Stimulated activated CD8-positive, alpha-beta memory T cell treated with anti-CD3 and anti-CD28 coated beads, Interleukin-12 subunit alpha, Interleukin-12 subunit beta, amount 100 ng/mL, for 4 hours (primary cell): ENCODE measurements at places on chromosomes 11 and 22.

GRCh38 chr22:19307872-19308271 lies 16.4 kb upstream of the CLTCL1 start:
- no peak for DNase-seq

GRCh38 chr11:113338730-113339129 lies 24.3 kb downstream of the TTC12 start:
- no peak for DNase-seq

DNA sequence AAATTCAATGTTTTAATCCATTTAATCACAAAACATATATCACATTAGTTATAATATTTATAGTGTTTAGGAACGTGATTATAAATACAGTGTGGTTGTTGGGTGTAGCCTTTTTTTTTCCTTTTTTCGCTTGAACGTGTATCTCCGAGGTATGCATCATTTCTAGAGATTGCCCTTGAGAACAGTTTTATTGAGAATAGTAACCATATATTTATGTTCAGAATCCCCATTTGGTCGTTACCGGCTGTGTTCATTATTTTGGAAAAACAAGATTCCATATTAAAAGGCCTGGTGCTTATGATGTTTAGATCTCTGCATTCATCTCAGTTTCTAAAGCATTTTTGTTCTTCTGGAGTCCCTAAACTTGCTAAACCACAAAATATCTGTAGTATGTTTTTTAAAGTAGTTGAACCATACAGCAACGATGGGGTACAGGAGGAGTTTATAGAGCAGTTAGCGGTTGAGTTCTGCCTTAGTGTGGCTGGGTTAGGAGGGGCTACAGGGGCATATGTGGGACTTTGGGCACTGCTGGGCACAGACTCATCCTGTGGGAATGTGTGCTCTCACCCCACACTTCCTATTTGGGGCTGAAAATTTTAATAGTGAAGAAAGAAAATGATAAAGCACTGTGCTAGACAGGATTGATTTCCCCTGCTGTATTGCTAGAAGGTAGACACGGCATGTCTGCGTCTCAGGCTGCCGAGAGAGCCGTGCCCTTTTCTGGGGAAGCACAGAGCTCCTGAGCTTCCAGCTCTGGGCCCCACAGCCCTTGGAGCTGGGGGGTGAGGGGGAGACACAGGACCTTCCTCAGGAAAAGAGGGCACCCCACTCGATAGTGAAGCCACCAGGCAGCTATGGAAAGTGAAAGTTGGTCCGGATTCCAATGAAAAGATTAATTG lies 81.5 kb upstream of the PPARA start:
- DNase-seq = no peak

- no peak for DNase-seq
Measured at GRCh38 chr11:106077609-106078455, at the start of gene AASDHPPT. TSS of gene AASDHPPT (plus strand) at chr11:106077662. CDS start at chr11:106077711, 49 bp downstream.

GRCh38 chr11:23097891-23098290 lies 237.6 kb upstream of the CCDC179 start:
- no peak for DNase-seq

GRCh38 chr22:24321999-24322398 lies 51.4 kb downstream of the SPECC1L start:
- DNase-seq = no peak

GRCh38 chr22:31103899-31104694 lies 3.3 kb downstream of the SELENOM start:
- no peak for DNase-seq

- no peak for DNase-seq
Measured at GRCh38 chr11:128058580-128059208, 528.7 kb downstream of the ETS1 start.

- no peak for DNase-seq
Measured at GRCh38 chr11:16512899-16513241, 156.5 kb upstream of the SOX6 start.

DNA sequence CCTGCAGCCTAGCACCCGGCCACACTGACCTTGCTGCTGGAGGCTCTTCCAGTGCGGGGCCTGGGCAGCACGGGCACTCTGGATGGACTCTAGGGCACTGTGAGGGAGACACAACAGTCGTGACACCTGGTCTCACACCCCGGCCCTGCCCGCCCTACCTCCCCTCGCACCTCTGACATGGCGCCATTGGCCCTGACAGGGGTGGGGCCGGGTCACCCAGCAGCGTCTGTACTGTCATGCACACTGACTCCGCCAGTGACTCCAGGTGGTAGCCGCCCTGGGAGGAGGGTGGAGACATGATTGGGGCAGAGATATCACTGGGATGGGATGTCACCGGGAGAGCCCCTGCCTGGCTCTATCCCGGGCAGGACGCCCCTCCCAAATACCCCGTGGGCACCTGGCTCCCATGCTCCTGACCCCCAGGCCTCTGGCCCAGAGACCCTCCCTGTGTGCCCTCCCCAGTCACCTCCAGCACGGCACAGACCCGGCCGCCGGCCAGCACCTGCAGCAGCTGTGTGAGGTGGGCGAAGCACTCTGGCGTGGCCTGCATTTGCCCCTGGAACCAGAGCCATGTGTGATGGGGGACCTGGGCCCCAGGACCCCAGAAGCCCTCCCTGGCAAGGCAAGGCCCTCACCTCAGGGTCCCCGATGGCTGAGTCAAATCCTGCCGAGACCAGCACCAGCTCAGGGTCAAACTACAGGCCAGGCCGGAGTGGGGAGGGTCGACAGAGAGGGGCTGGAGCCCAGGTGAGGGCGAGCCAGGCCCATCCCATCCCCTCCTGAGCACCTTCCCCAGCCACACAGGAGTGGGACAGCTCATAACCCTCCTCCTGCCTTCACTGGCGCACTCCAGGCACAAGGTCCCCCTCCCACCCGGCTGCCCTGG lies 2.6 kb downstream of the HDAC10 start:
- no peak for DNase-seq

- no peak for DNase-seq
Measured at GRCh38 chr11:86442420-86442819, 67.7 kb downstream of the CCDC81 start.

DNA sequence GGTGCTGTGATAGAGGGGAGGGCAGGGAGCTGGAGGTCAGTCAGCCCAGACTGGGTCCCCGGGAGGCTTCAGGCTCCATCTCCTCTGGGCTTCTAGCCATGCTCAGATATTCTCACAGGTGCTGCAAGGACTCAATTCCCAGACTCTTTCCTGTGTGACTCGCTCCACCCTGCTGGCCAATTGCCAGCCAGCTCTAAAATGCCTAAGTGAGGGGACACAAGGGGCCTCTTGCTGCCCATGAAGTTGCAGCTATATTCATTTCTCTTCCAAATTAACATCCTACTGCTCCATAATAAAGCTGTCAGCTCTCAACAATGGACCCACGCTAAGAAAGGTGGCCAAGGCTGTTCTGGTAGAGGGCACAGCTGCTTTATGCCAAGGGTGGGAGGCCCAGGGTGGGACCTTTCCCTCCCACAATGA lies 101.5 kb downstream of the PLEKHA7 start:
- DNase-seq = no peak

GRCh38 chr11:33692541-33692940 lies 8.1 kb downstream of the C11orf91 start:
- DNase-seq = no peak

DNA sequence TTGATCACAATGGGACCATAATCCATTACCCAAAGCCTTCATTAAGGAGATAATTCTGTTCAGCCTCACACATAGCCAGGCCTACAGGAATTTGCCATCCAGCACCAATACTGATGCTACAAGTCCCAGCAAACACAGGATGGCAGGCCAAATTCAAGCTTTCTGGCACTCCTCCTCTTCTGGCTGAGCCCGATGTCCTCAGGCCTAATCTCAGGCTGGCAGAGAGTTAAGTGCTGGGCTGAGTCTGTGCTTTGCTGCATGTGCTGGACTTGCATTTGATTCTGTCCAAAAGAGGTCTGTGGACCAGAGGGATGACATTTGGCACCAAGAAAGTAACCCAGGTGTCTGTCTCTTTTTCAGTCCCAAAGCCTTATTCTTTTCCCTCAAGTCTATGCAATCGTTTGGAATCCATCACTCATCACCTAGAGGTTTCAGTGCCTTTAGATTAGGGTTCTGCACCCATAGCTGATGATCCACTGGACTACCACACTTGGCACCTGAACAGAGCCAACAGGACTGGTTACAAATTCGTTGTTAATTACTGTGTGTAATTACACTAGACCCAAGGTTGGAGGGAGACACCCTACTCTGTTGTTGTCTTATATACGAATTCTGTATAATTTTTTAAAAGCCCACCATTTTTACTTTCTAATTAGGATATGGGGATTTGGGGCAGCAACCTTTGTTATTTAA lies 19.4 kb upstream of the LIN7C start:
- DNase-seq = no peak

DNA sequence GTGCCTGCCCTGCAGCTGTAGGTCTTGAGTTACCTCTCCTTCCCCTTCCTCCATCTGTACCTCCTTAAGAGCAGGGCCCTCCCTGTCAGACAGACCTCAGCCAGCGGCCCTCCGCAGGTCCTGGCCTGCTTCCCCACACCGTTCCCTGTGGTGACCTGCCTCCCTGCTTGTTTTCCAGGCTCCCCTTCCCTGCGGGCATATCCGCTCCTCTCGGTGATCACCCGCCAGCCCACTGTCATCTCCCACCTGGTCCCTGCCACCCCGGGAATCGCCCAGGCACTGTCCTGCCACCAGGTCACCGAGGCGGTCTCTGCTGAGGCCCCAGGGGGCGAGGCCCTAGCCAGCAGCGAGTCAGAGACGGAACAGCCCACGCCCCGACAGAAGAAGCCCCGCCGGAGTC lies 60.9 kb downstream of the BARX2 start:
- no peak for DNase-seq

GRCh38 chr11:120814531-120815318 lies 209.2 kb upstream of the TBCEL start:
- DNase-seq = no peak

DNA sequence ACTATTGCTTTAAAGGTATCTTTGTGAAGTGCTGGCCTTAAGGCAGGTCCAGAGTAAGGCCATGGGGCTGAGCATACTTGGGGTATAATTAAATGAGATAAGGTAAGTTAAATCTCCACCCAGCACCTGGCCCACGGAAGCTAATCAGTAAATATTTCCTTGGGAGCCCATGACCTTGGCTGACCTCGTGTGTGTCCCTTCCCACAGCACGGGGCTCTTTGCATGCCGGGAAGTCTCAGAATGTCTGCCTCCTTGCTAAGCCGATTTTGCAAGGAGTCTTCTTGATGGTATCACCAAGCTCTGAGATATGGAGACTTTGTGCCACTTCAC lies 46.5 kb downstream of the ADM start:
- no peak for DNase-seq

DNA sequence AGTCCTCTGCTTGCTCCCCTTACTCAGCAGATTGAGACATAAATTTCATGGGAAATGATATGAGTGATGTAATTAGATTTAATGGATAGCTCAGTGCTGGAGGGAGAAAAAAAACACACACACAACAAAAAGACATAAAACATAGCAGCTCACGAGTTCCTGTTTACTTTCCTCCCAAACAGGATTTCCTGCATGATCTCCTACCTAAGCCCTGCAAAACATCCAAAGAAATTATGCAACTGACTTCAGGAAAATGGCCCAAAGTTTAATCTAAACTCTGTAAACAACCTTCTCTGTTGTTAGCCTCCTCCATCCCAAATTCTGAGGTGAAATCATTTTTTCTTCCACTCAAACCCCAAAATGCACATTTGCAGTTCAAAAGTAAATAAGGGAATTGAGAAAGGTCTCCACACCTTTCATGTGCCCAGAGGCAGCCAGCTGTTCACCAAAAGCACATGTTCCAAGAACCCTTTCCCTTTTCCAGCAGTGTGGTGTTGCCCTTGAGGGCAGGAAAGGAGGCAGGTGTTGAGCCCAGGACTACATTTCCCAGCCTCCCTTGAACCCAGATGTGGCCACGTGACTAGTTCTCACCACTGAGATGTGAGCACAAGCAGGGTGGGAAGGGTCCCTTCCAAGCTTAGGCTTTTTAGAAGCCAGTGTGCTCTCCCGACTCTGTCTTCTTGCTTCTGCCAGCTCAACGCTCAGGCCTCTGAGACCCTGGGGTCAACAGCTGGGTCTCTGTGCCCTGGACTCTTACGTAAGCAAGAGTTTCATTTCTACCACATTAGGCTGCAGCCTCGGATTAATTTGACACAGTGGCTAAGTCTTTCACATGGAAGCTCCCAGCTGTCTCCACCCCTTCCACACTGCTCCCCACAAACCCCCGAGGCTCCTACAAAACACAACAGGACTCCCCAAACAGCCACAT lies 301.2 kb downstream of the CTTN start:
- DNase-seq = no peak

DNA sequence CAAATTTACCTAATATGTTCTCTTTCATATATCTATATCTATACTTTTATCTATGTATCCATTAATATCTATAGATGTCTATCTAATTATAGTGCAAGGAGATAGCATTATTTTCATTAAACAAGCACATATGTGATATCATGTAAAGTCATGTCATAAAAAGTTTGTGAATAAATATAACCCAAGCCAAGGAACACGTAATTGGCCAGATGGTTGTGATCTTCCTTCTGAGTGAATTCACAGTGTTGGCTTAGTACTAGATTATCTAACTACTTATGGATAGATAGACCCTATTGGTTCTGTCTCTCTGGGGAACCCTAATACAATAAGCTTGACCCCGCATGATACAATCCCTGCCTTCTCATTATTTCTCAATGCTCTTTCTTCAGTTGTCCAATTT lies 484.4 kb downstream of the LRRC4C start:
- DNase-seq = no peak

DNA sequence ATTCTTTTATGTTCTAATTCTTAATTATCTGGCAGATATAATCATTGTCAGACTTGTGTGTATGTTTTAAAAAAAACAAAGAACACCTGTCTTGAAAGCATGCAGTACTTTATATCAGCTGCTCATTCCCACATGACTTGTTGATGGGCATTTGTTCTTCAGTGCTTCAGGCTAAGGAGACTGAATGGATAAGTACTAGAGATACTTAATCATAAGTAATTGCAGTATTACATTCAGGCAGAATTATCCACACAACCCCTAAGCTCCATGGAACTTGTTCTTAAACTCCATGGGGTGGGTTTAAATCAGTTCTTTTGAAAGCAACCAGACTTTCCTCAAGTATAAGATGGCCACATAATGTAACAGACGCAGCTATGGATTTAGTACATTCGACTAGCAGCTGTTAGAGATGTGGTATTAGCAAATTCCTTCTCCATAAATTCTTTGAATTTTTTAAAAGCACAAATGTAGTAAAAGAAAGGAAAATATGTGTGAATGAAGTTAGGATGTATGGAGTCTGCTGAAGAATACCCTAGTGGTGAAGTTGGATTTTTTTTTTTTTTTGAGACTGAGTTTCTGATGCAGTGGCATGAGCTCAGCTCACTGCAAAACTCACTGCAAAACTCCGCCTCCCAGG lies 3.0 kb downstream of the JAM3 start:
- no peak for DNase-seq

- no peak for DNase-seq
Measured at GRCh38 chr11:16301462-16301861, 54.9 kb downstream of the SOX6 start.

GRCh38 chr22:20176421-20177085 lies 25.7 kb upstream of the CCDC188 start:
- DNase-seq = no peak

DNA sequence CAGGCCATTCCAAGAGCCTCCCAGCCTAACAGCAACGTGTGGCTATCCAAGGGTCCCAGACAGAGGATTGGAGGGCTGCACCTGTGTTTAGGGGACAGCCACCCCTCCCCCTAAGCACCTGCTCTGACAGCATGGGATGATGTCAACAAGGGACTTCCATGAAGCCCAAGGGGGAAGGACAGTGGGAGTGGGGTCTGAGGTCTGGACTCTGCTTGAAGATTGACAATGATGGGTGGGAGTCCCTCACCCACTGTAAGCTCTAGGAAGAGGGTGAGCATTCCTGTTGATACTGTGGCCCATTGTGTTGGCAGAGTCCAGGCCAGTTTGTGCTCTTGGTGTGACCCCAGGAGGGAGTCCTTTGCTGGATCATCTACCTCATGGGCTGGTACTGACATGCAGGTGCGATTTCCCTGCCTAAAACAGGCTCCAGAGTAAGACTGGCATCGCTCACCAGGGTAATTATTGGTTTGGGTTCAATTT lies 46.9 kb upstream of the TUB start:
- DNase-seq = no peak
